ENCODE measurements at places on chromosomes 12 and 14. TPM values are rescaled to one million over a fixed set of nuclear protein-coding genes. Genes with fewer than 3 reads are reported as not detected.

Gene PZP
- not detected for total RNA-seq

Gene SALL2
- total RNA-seq: 4.1 TPM

Gene A2M
- not detected for total RNA-seq

Gene RAD52
- 17.9 TPM for total RNA-seq

Gene VRTN
- not detected for total RNA-seq

Gene C12orf56
- total RNA-seq: not detected

Gene BCL7A
- total RNA-seq: 6.1 TPM

DNA sequence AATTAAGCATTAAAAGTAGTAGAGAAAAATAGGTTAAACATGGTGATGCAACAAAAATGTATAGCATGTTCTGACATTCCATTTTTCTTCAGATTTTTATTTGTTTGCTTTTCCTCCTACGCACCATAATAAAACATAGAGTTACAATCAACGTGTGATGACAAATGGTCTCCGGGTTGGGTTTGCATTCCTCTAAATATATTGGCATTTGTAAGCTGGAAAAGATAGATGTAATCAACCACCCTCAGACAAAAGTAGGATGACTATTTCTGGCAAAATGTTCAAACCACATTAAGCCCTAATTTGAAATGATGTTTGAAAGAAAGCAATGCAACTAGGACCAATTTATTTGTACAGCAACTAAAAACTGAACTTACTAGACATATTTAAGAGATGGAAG is 58.4 kb downstream of the SLC25A21 start:
- no peak overlapping the region for H3K27ac ChIP-seq
- H3K4me1 ChIP-seq: no peaks in the 10 kb centered on the region
- no peak overlapping the region for H3K4me3 ChIP-seq
- no peaks in the 10 kb centered on the region for H3K36me3 ChIP-seq

DNA sequence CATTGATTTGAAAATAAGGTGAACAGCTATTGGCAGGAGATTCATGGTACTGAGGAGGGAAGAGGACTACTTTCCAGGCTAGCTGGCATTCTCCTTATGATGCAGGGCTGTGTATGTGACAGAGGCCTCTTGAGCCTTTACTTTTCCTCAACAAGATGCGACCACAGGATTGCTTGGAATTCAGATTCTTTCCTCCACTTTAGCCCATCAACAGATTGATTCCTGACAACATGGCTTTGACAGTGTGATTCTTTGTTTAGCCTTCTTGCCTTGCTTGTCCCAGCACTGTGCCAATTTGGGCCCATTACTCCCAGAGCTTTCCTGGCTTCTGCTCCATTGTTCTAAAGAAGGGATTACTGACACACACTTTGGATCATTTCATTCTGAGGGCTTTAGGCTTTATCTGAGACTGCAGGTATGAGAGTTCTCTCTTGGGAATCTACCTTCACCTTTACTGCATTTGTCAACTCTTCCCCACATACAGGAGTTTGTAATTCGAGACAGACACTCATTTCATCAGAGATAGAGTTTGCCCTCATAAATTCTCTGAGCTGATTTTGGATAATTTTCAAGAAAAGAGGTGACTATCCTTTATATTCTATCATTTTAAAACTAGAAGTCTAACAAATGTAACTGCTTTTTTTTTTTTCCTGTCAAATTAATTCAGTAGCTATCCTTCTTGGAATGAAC is 206.4 kb upstream of the GZMB start:
- H3K4me1 ChIP-seq: no peaks in the 10 kb centered on the region
- H3K27ac ChIP-seq: no peak overlapping the region
- H3K4me3 ChIP-seq: no peak overlapping the region
- no peak for DNase-seq

DNA sequence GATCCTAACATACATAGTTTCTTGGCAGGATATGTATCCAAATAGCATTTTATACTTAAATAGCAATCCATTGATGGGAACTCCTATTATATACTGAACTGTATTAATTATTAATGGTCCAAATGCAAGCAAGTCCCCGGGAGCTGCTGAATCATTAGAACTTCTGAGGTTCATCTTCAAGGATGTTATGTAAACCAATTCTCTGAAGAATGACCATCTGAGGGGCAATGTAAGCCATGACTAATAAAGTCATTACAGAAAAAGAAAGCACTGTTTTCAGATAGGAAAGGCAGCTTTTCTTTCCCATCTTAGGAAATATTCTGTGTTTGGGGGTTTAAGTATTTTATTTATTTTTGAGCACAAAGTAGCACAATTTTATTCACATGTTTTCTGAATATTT is 166.1 kb upstream of the SLC16A7 start:
- H3K27me3 ChIP-seq: peaks cover 2% of the 10 kb centered on the region
- H3K27ac ChIP-seq: no peak overlapping the region
- H3K4me1 ChIP-seq: no peaks in the 10 kb centered on the region
- H3K4me3 ChIP-seq: no peak overlapping the region
- no peaks in the 10 kb centered on the region for H3K36me3 ChIP-seq
- DNase-seq: no peak

DNA sequence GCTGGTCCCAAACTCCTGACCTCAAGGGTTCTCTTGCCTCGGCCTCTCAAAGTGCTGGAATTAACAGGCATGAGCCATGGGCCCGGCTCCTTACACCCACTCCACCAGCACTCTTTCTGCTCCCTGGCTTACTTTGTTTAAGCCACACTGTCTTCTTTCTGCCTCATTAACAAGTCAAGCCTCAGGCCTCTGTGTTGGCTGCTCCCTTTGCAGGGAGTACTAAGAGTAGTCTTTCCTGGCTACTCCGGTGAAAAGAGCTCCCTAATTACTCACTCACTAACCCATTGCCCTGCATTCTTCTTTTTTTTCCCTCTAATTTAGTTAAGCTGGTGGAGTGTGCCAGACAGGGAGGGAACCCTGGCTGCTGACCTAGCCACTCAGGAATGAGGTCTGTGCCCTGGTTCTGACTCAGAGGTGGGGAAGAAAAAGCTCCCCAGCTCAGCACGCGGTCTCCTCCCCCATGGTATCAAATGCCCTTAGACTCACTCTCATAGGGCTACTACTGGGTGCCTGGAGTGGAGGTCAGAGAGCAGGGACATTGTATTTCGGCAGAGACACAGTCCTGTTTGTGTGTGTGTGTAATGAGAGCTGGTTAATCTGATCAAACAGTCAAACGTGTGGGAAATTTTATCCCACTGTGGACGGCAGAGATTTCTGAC is 19.8 kb downstream of the GALNT6 start:
- H3K27ac ChIP-seq: no peak overlapping the region
- peaks cover 49% of the 10 kb centered on the region for H3K4me1 ChIP-seq
- H3K4me3 ChIP-seq: no peak overlapping the region
- no peaks in the 10 kb centered on the region for H3K27me3 ChIP-seq
- H3K36me3 ChIP-seq: peaks cover 18% of the 10 kb centered on the region

- peaks cover 27% of the 10 kb centered on the region for H3K4me1 ChIP-seq
- H3K27ac ChIP-seq: no peak overlapping the region
- H3K4me3 ChIP-seq: no peak overlapping the region
- DNase-seq: no peak
- no peaks in the 10 kb centered on the region for H3K27me3 ChIP-seq
These were observed 799 bp downstream of the SLC38A6 start for GRCh38 chr14:60981633-60982455.

GRCh38 chr14:74302152-74302628 is 544 bp downstream of the ABCD4 start:
- peaks cover 27% of the 10 kb centered on the region for H3K4me1 ChIP-seq
- no peaks in the 10 kb centered on the region for H3K27me3 ChIP-seq
- peak overlapping the region; percentile 92 for H3K27ac ChIP-seq
- H3K36me3 ChIP-seq: peaks cover 3% of the 10 kb centered on the region
- peak overlapping the region; percentile 97 for H3K4me3 ChIP-seq

- no peaks in the 10 kb centered on the region for H3K36me3 ChIP-seq
- no peak for DNase-seq
- H3K4me3 ChIP-seq: no peak overlapping the region
- no peak overlapping the region for H3K27ac ChIP-seq
- H3K4me1 ChIP-seq: peaks cover 15% of the 10 kb centered on the region
- no peaks in the 10 kb centered on the region for H3K27me3 ChIP-seq
These were observed 61.1 kb downstream of the PITPNM2 start for GRCh38 chr12:123089631-123090353.

GRCh38 chr12:92446083-92446460 is 256.7 kb upstream of the PLEKHG7 start:
- H3K36me3 ChIP-seq: no peaks in the 10 kb centered on the region
- no peak overlapping the region for H3K4me3 ChIP-seq
- DNase-seq: no peak
- H3K4me1 ChIP-seq: peaks cover 34% of the 10 kb centered on the region
- H3K27me3 ChIP-seq: no peaks in the 10 kb centered on the region

GRCh38 chr12:92261071-92261470 is 115.4 kb upstream of the BTG1 start:
- no peaks in the 10 kb centered on the region for H3K27me3 ChIP-seq
- no peak overlapping the region for H3K27ac ChIP-seq
- peaks cover 27% of the 10 kb centered on the region for H3K4me1 ChIP-seq
- no peaks in the 10 kb centered on the region for H3K36me3 ChIP-seq

- H3K36me3 ChIP-seq: peaks cover 11% of the 10 kb centered on the region
- H3K4me3 ChIP-seq: no peak overlapping the region
- H3K27ac ChIP-seq: no peak overlapping the region
- H3K4me1 ChIP-seq: peaks cover 2% of the 10 kb centered on the region
- no peak for DNase-seq
These were observed 101.8 kb downstream of the PLXNC1 start for GRCh38 chr12:94250130-94250529.

- no peaks in the 10 kb centered on the region for H3K36me3 ChIP-seq
- no peaks in the 10 kb centered on the region for H3K27me3 ChIP-seq
- DNase-seq: no peak
- no peak overlapping the region for H3K27ac ChIP-seq
- H3K4me3 ChIP-seq: no peak overlapping the region
- no peaks in the 10 kb centered on the region for H3K4me1 ChIP-seq
These were observed 117.8 kb downstream of the PAH start for GRCh38 chr12:102799229-102799628.

DNA sequence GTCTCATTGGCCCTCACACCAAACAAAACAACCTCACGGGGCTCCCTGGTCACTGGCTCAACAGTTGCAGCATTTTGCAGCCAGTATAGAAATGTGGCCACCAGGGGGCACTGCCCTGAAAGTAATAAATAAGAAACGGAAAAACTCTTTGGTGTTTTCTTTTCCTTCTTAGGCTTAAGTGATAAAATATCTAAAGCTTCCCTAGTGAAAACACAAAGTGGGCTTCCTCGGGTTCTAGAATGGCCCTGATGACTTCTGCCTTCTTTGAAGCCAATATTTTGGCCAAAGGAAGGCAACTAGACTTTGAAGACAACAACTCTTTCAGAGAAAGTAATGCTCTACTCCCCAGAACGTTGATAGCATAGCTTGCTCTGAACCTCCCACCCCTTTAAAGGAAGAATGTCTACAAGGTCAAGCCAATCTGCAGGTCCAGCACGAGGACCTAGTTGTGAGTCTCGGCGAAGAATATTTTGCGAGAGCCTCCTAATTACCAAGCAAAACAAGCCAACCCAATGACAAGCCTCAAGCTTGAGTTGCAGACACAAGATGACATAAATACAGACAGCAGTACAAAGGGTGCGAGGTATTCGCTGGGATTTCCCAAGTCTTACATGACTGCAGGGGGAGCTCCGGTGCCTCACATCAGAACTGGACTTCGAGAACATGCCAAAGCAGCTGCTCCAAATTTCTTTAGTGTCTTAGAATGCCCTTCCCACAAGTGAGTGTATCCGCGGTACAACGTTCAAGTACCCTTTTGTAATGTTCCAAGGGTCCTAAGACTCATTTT is 2.6 kb downstream of the ITPK1 start:
- H3K27me3 ChIP-seq: no peaks in the 10 kb centered on the region
- peak overlapping the region; percentile 45 for H3K4me3 ChIP-seq
- H3K4me1 ChIP-seq: peaks cover 24% of the 10 kb centered on the region
- H3K36me3 ChIP-seq: no peaks in the 10 kb centered on the region
- peak; percentile 86 for DNase-seq

GRCh38 chr14:90981636-90982035 is 78.8 kb downstream of the RPS6KA5 start:
- H3K27ac ChIP-seq: no peak overlapping the region
- H3K36me3 ChIP-seq: peaks cover 5% of the 10 kb centered on the region
- no peak overlapping the region for H3K4me3 ChIP-seq
- no peaks in the 10 kb centered on the region for H3K27me3 ChIP-seq

DNA sequence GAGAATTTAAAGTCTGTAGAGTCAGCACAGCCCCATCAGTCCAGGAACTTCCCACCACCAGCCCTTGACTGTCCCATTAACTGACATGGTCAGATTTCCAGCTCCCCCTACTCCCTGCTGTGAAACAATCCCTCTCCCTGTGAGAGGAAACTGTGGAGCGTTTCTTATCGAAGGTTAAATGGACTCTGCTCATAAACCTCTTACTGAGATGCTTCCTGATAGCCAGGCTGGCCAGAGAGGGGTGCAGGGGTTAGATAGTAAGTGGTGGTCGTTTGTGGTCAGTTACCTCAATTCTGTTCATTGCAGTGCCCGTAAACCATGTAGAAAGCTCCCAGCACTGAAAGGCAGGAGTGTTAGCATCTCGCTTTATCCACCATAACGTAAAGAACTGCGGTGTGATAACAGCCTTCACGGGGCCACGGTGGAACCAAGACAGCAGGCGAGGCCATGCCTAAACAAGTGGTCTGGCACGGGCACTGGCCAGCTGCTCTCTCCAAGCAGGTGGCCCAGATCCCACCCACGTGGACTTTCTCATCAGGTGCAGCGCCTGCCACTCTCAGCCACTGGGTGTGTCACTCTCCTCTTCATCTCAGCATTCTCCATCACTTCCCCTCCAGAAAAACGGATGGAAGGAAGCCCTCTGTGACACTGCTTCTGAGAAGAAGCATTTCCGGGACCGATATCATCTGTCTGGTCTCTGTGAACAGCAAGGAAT is 102.2 kb downstream of the FBXL14 start:
- H3K27me3 ChIP-seq: no peaks in the 10 kb centered on the region
- no peak overlapping the region for H3K4me3 ChIP-seq
- no peak overlapping the region for H3K27ac ChIP-seq
- H3K36me3 ChIP-seq: peaks cover 9% of the 10 kb centered on the region
- no peak for DNase-seq

GRCh38 chr14:64849940-64850339 is 29.8 kb downstream of the SPTB start:
- peaks cover 10% of the 10 kb centered on the region for H3K27me3 ChIP-seq
- no peak overlapping the region for H3K27ac ChIP-seq
- H3K4me3 ChIP-seq: no peak overlapping the region
- H3K4me1 ChIP-seq: peaks cover 7% of the 10 kb centered on the region

DNA sequence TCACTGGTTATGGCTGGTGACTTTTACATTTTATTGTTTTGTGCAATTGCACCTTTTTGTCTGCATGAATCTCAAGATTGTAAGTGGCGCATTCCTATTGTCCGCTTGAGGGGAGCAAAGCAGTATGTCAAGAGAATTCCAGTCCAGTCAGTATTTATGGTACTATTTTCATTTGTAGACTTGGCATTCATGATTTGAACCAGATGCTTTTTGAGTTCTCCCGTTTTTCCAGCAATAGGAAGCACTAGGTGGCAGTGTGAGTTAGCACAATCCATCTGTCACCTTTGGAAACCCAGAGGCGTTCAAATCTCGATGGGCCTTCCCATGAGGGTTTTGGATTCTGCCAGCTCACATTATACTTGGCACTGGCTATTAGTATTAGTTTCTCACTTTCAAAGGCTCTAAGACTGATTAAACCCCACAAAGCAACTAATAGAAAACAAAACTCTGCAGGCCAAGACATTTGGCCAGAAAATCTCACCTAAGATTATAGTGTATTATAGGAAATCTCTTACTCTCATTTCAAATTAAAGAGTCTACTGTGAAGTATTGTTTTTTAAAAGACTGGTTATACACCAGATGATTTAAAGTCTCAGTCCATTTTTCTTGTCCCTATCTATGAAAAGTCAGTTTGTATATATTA is 2.2 kb downstream of the DACT1 start:
- DNase-seq: peak; percentile 57
- H3K4me3 ChIP-seq: peak overlapping the region; percentile 81
- peaks cover 48% of the 10 kb centered on the region for H3K4me1 ChIP-seq
- H3K27ac ChIP-seq: no peak overlapping the region
- H3K27me3 ChIP-seq: peaks cover 5% of the 10 kb centered on the region
